NCI-H2081 (cell line): ENCODE measurements at places on chromosomes 16 and 17.

DNA sequence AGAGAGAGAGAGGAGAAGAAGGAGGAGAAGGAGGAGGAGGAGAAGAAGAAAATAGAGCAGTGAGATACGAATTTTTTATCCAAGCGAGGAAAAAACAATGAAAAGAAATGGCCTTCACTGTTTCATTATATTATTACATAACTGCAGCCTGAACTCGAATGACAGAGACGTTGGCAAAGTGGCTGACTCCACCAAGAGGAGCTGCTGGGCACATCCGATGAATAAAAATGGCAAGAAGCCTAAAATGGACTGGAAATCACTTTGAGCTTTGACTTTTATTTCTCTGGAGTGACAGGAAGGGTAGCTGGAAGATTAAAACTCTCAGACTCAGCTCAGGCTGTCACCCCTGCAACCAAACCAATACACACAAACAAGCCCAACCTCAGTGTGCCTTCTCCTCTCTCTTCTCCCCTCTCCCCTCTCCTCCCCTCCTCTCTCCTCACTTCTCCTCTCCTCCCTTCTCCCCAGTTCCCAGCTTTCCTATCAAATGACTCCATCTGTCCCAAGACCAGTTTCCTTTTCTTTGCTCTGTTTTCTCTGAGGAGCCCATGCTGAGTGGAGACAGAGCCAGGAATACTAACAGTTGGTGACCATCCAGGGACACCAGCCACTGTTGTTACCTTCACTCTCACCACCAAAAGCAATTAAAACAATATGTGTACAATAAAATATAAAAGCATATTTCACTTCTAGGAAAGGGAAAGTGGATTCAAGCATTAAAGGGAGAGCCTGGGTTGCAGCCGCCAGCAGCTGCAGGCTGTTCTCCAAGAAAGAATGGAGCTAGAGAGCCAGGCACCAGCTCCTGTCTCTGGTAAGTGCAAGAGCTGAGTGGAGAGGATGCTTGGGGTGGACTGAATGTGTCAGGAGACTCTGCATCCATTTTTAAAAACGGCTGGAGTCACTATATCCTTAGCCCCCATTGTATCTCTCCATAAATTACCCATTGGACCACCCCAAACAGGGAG lies 51.2 kb downstream of the SOX9 start:
- no peak for DNase-seq

- no peak for DNase-seq
Measured at GRCh38 chr16:88855736-88856121, 1.0 kb downstream of the GALNS start.

DNA sequence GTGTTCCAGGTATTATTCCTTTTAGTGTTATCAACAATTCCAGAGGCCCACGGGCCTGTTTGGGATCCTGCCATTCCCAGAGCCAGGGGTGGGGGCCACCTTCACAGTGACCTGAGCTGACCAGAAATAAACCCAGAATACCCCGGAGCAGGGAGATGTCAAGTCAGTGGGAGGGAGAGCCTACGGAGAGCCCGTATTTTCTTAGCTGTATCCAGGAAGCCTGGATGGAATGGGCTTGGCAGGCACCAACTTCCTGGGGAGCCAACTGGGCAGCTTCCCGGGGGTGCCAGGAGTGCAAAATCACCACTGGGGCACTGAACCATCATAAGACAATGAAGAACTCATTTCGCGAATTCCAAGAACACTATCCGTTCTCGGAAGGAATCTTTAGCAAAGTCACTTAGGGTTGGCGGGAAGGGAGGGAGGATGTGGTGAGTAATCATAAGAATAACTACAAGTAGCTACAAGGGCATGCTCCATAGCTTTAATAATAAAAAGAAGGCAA lies 13.2 kb upstream of the MRTFB start:
- DNase-seq, result no peak

DNA sequence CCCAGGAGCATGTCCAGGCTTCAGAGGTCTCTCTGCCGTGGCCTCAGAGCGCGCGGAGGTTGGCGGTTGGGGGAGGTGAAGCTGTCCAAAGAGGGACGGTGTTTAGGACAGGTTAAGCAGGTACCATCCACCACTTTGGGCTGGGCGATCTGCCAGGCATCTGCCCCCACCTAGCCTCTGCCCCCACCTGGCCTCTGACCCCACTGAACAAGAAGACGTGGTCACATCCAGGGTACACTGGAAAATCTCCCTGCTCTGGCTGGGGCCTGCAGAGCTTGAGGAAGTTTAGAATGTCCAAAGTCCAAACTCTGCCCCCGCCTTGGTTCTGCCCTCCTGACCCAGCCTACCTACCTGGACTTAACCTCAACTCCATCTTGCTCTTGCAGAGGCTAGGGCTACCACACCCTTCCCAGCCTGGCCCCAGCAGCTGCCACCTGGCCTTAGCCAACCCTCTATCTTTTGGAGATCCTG lies 1.6 kb downstream of the ITGA3 start:
- DNase-seq, result no peak

- no peak for DNase-seq
Measured at GRCh38 chr17:78272181-78272913, 40.9 kb downstream of the TMEM235 start.

DNA sequence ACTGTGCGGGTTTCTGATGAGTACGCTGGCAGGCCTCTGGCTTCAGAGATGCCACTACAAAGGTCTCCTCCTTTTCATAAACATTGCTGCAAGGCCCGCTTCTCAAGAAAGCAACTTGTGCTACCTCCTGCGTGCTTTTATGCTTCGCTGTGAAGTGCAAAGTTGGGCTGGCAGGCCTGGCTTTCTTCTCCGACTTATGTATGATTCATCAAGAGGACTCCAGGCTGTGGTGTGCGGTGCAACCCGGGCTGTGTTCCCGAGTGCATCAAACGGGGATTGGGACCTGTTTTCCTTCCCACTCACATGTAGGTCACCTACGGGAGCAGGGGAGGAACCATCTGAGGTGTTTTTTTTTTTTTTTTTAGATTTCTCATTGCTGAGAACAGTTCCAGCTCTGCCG lies 534.1 kb downstream of the WWOX start:
- DNase-seq, result no peak

- no peak for DNase-seq
Measured at GRCh38 chr17:56821847-56822534, 11.7 kb downstream of the C17orf67 start.

DNA sequence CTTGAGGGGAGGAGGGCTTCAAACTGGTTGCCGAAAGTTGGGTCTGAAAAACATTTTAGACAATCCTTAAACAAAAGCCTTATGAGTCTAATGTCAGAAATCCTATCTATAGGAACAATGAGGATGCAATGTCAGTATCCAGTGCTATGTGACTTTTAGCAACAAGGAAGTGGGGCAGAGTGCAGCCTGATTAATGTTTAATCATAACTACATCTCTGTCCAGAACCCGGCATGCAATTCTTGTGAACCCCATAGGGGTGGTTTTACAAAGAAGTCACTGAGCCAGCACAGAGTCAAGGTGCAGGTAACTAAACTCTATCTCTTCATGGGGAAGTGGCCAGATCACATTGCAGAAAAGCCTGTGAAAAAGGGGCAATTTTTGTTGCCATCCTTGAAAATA lies 267.5 kb downstream of the HS3ST4 start:
- no peak for DNase-seq
